Activated CD4-positive, alpha-beta memory T cell treated with anti-CD3 and anti-CD28 coated beads for 36 hours (primary cell): ENCODE measurements at places on chromosomes 5 and 9. TPM values are rescaled to one million over a fixed set of nuclear protein-coding genes. Genes with fewer than 3 reads are reported as not detected.

The RNF183 gene
- total RNA-seq: 0.36 TPM

- DNase-seq: peak; percentile 39
- no peaks in the 10 kb centered on the region for H3K27me3 ChIP-seq
- no peak overlapping the region for H3K27ac ChIP-seq
- H3K4me1 ChIP-seq: peaks cover 49% of the 10 kb centered on the region
Measured at GRCh38 chr9:15231788-15232635, 75.0 kb downstream of the TTC39B start.

The TSLP gene
- total RNA-seq: 0.55 TPM

- no peak overlapping the region for H3K4me3 ChIP-seq
- H3K27ac ChIP-seq: no peak overlapping the region
- DNase-seq: no peak
Measured at GRCh38 chr5:172456076-172456722, 1.9 kb upstream of the SH3PXD2B start.

The C5 gene
- total RNA-seq: 2.7 TPM

GRCh38 chr9:96522366-96522765 lies 72.4 kb downstream of the HABP4 start:
- H3K36me3 ChIP-seq: no peaks in the 10 kb centered on the region
- DNase-seq: no peak
- peaks cover 14% of the 10 kb centered on the region for H3K4me1 ChIP-seq
- no peaks in the 10 kb centered on the region for H3K27me3 ChIP-seq

The ADAMTSL2 gene
- 0.05 TPM for total RNA-seq

- H3K36me3 ChIP-seq: no peaks in the 10 kb centered on the region
- DNase-seq: no peak
- peaks cover 26% of the 10 kb centered on the region for H3K4me1 ChIP-seq
Measured at GRCh38 chr9:37951671-37952449, 47.9 kb upstream of the SLC25A51 start.
